Heart right ventricle (tissue), 16 donors: ENCODE measurements at places on chromosomes 3 and 15. TPM values are rescaled to one million over a fixed set of nuclear protein-coding genes. Genes with fewer than 3 reads are reported as not detected.
A peak's percentile ranks its signal among the peaks of the same experiment; 100 is the strongest.

FGD5 gene
- 16.8 TPM for total RNA-seq

DNA sequence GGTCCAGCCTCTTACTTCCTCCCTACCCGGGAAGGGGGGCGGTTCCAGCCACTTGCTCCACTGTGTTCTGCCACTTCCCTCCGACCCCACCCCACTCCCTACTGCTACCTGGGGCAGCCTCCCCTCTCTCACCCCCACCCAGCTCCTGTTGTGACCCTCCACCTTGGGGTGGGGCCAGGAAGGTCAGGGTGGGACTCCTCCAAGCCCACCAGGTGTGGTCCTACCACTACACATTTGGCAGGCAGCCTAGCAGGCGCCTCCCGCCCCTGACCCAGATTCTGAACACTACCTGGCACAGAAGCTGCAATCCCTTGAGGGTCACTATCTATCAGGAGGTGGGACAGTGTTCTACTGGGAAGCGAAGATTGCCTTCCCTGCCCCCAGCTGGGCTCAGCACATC, 13.7 kb upstream of the RAF1 start:
- no peak for DNase-seq
- no peak overlapping the region for H3K27ac ChIP-seq
- no peaks in the 10 kb centered on the region for H3K36me3 ChIP-seq
- H3K4me3 ChIP-seq: no peak overlapping the region

DNA sequence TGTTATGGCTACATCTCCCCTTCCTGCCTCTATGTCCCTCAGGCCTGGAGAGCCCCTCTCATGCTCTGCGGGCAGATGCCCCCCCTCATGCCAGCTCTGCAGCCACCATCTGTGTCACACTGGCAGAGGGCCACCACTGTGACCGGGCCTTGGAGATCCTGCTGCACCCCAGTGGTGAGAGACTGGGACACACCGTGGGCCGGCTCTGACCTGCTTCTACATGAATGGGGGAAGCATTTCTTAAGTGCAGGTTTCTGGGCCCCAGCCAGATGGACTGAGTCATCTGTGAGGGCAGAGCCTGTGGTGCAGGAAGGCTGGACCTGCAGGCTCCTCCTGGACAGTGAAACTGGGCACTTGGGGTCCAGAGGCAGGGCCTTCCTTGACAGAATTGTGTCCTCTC, 4.8 kb downstream of the VWA5B2 start:
- H3K27me3 ChIP-seq: peaks cover 46% of the 10 kb centered on the region
- peaks cover 10% of the 10 kb centered on the region for H3K4me1 ChIP-seq
- DNase-seq: no peak
- H3K4me3 ChIP-seq: no peak overlapping the region
- H3K27ac ChIP-seq: no peak overlapping the region

- H3K27ac ChIP-seq: no peak overlapping the region
- H3K36me3 ChIP-seq: peaks cover 44% of the 10 kb centered on the region
- H3K4me1 ChIP-seq: peaks cover 24% of the 10 kb centered on the region
- H3K4me3 ChIP-seq: no peak overlapping the region
- no peaks in the 10 kb centered on the region for H3K27me3 ChIP-seq
Measured at GRCh38 chr15:89326316-89326715, 8.3 kb downstream of the POLG start.

- no peaks in the 10 kb centered on the region for H3K36me3 ChIP-seq
- H3K4me3 ChIP-seq: no peak overlapping the region
- H3K27me3 ChIP-seq: no peaks in the 10 kb centered on the region
- H3K27ac ChIP-seq: no peak overlapping the region
- H3K4me1 ChIP-seq: no peaks in the 10 kb centered on the region
- peak; percentile 34 for DNase-seq
Measured at GRCh38 chr15:28021281-28022039, 77.7 kb downstream of the OCA2 start.

- no peaks in the 10 kb centered on the region for H3K27me3 ChIP-seq
- no peak overlapping the region for H3K4me3 ChIP-seq
- H3K4me1 ChIP-seq: no peaks in the 10 kb centered on the region
- no peaks in the 10 kb centered on the region for H3K36me3 ChIP-seq
- no peak overlapping the region for H3K27ac ChIP-seq
Measured at GRCh38 chr3:31472479-31473390, 60.0 kb upstream of the STT3B start.
